GM12864 (cell line): ENCODE measurements at places on chromosomes 5 and 9.

- no peak for DNase-seq
Measured at GRCh38 chr5:135880278-135880677, 15.4 kb downstream of the IL9 start.

GRCh38 chr5:150544611-150545219, 36.8 kb downstream of the NDST1 start:
- DNase-seq = peak; percentile 22

- DNase-seq = no peak
Measured at GRCh38 chr5:148968311-148968710, 94.6 kb downstream of the SH3TC2 start.

DNA sequence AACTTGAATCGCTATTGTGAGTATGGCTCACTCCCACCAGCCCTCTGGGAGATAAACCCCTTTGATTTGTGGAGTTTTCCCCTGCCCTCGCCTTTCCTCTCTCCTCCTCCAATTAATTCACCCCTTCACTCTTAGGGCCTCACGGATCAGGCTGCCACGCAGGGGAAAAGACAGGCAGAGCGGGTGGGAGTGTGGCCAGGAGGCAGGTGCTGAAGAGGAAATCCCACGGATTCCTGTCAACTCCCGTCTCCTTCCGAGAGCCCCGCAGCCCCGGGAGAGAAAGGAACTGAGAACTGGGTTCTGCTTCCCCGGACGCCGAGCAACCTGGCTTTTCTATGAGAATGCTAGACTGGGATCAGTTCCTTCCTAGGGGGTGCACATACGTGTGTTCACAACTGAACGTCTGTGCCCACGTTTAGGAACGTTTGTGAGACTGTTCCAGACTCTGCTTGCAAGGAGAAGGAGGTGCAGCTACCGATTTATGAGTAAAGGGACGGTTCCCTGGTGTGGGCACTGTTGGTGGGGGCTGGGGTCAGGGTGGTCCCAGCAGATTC, 314.5 kb upstream of the TLE4 start:
- no peak for DNase-seq

- DNase-seq = peak; percentile 75
Measured at GRCh38 chr9:70413799-70414775, at the start of gene KLF9. Gene KLF9, minus strand, starts transcription at chr9:70414657. Its CDS starts 1,294 bp downstream, at chr9:70413363.

DNA sequence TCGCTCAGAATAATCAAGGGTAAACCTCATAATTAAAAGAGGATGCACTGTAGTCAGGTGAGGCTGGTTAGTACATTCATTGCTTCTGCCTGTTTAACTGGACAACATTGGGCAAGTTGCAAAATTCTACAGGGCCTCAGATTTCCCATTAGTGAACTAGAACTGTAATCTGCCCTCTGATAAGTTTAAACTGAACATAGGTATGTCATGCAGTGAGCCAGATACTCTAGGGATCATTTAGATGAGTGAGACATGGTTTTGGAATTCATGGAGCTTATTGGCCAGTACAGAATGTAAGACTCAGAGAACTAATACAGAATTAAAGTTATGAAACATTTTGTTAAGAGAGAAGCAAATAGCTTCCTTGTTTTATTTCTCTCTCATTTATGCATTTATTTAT, 35.9 kb downstream of the RNF44 start:
- DNase-seq = no peak

DNA sequence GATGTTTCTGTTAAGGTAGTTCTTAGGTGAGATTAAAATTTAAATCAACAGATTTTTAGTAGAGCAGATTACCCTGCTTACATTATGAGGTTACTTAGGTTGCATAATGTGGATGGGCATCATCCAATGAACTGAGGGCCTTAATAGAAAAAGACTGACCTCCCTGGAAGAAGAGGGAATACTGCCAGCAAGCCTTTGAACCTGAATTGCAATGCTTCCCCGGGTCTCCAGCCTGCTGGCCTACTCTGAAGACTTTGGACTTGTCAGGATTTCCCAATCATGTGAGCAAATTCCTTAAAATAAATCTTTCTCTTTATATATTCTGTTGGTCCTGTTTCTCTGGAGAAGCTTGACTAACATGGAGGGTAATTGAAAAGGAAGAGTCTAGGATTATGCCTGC, 542.1 kb upstream of the ARRDC3 start:
- no peak for DNase-seq

- no peak for DNase-seq
Measured at GRCh38 chr5:58201922-58202648, 257.8 kb downstream of the PLK2 start.

DNA sequence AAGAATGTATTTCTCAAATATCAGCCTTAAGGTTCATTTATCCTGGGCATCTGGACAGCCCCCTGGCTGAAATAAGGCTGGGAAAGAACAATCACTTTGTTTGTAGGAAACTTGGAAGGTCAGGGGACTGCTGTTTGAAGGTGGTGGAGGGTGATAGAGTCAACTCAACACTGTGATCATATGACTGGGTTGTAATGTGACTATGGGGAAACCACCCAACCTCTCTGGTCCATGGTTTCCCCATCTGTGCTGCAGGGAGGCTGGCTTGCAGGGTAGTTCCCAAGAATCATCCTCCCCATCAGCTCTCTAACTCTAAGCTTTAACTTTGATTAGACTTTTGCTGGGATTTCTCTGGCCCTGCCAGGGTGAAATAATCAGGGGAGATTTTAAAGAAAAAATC, 10.0 kb downstream of the INSYN2B start:
- DNase-seq = no peak

DNA sequence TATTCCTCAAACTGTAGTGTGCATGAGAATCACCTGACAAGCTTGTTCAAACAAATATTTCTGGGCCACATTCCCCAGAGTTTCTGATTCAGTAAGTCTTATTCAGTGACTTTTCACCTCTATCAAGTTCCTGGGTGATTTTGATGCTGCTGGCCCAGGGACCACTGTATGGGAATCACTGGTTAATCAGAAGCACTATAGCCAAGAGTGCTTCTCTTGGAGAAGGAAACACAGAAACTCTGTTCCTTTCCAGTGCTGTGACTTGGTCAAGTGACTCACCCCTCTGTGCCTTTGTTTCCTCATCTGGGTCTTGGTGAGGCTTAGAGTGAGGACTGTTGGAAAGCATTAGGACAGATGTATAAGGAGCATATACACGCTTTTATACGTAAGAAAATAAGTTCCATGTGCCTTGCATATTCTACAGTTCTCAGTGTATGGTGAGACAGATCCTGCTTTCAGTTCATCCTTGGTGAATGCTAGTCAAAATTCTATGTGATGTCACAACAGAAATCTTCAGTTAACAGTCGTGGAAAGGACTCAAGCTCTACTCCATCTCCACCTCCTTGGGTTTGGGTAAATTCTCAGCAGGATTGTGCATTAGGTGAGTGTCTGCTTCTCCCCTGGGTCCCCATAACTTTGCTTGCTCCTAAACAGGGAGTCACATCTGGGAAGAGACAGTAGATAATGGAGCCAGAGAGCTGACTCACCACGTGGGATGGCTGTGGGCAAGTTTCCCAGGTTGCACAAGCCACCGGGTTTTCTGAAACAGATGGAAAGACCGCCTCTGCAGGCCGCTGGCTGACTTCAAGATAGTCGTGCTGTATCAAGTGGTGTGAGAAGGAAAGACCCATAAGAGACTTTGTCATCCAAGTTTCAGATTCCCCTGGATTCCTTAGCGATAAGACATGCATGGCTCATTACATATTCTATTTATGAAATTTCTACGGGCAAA, 117.0 kb downstream of the NXNL2 start:
- no peak for DNase-seq

GRCh38 chr9:111186021-111186530, 143.9 kb downstream of the OR2K2 start:
- no peak for DNase-seq

- DNase-seq = no peak
Measured at GRCh38 chr9:87425202-87425601, 72.5 kb upstream of the DAPK1 start.

DNA sequence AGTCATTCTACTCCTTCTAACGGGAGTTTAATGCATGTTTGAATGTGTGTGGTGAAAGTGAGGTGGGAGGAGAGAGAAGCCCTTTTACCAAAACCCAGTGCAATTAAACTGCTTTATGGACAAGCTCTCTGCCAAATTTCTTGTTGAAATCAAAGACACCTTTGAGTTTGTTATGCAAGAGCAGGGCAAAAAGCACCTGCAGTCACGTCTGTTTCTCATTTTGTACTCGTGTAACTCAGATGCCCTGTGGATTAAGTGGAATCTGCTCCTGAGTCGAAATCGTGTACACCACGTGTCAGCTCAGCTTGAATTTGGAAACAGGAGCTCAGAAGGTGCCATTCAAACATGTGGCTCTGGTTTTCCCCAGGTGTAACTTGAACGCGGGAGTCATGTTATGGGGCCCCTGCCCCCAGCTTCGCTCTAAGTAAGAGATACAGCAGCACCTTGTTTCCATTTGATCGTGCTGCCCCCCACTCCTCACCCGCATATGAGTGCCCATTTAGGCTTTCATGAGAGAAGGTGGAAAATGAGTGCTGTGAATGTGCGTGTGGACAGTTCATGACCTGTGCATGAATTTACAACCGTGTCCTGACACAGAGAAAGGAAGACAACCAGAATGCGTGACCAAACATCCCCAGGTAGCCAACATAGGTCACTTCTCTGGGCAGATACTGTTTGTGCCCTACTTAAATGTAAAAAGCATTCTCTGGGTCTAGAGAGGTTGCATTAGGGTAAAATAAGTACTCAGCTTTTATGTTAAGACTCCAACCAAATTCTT, 347.0 kb upstream of the SLC30A5 start:
- DNase-seq = no peak

DNA sequence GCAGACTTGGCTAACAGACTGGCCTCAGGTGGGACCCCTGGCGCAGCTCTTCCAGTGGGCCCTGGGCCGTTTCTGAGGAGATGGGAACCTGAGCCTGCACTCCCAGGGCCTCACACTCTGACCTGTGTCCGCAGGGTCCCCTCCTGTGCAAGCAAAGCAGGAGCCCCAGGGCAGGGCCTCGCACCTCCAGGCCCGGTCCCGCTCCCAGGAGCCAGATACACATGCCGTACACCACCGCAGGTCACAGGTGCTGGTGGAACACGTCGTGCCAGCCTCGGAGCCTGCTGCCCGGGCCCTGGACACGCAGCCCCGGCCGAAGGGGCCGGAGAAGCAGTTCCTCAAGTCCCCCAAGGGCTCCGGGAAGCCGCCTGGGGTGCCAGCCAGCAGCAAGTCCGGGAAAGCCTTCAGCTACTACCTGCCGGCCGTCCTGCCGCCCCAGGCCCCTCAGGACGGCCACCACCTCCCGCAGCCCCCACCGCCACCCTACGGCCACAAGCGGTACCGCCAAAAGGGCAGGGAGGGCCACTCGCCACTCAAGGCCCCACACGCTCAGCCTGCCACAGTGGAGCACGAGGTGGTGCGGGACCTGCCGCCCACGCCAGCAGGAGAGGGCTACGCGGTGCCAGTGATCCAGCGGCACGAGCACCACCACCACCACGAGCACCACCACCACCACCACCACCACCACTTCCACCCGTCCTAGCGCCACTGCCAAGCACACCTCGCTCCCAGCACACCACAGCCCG, 29.2 kb downstream of the NKD2 start:
- no peak for DNase-seq

GRCh38 chr9:70056211-70056944, 12.7 kb downstream of the MAMDC2 start:
- no peak for DNase-seq

GRCh38 chr5:96242571-96242970, 190.5 kb downstream of the PCSK1 start:
- no peak for DNase-seq

GRCh38 chr5:115600766-115601165, 1.5 kb downstream of the TICAM2 start:
- no peak for DNase-seq

DNA sequence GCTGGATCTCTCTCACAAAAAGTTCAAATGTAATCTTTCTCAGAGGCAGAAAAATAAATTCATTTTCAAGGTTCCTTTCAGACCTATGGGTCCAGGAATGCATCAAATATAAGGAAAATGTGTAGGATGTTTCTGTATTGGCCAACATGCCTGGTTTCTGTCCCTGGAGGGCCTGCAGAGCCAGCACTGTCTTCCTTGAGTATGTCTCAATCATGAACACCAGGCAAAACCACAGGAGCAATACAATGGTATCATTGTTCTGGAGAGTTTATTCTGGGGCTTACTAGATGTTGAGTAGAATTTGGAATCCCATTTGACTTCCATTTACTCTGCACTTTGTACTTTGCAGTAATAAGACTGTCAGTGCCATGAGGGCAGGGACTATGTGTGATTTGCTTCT, 23.5 kb downstream of the INSYN2B start:
- no peak for DNase-seq

GRCh38 chr9:25703701-25704357, 25.6 kb upstream of the TUSC1 start:
- DNase-seq = no peak

- DNase-seq = no peak
Measured at GRCh38 chr9:19598722-19599121, 189.9 kb downstream of the ACER2 start.

- DNase-seq = no peak
Measured at GRCh38 chr5:73278693-73279092, 105.7 kb downstream of the TMEM174 start.

GRCh38 chr5:151267491-151268260, 14.7 kb downstream of the GM2A start:
- no peak for DNase-seq

DNA sequence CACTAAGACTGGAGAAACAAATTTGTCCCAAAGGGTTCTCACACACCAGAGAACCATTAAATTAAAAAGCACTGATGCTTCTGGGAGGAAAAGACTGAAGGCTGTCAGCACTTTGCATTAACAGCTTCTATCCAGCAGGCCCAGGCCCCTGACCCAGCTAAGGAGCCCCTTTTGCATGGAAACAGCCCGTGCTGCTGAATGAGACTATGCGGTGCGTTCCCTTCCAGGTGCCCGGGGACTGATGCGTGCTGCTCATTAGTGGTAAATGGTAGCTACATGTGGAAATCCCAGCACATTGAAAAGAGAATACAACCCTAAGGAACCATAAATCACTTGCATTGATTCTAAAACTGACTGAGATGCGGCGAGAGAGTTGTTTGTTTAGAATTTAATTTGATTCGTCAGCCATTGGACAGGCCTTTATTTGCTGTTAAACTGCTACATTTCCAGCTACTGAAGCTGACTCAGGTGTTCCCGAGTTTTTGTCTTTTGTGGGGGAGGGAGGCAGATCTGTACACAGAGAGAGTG, 351.0 kb upstream of the SLC24A2 start:
- DNase-seq = no peak
